ENCODE measurements at places on chromosomes 6 and 20. TPM values are rescaled to one million over a fixed set of nuclear protein-coding genes. Genes with fewer than 3 reads are reported as not detected.
A peak's percentile ranks its signal among the peaks of the same experiment; 100 is the strongest.

The PTK7 gene
- total RNA-seq, result 147 TPM

The MOG gene
- 0.74 TPM for total RNA-seq

The TMEM151B gene
- total RNA-seq, result 14.6 TPM

The SMLR1 gene
- total RNA-seq, result not detected

The RIPOR2 gene
- 22.5 TPM for total RNA-seq

The TCP11 gene
- total RNA-seq, result 0.62 TPM

GRCh38 chr6:109295774-109296156 lies 86.5 kb downstream of the CD164 start:
- DNase-seq, result no peak
- H3K27me3 ChIP-seq, result no peaks in the 10 kb centered on the region
- no peaks in the 10 kb centered on the region for H3K36me3 ChIP-seq
- no peaks in the 10 kb centered on the region for H3K4me1 ChIP-seq
- no peak overlapping the region for H3K27ac ChIP-seq

DNA sequence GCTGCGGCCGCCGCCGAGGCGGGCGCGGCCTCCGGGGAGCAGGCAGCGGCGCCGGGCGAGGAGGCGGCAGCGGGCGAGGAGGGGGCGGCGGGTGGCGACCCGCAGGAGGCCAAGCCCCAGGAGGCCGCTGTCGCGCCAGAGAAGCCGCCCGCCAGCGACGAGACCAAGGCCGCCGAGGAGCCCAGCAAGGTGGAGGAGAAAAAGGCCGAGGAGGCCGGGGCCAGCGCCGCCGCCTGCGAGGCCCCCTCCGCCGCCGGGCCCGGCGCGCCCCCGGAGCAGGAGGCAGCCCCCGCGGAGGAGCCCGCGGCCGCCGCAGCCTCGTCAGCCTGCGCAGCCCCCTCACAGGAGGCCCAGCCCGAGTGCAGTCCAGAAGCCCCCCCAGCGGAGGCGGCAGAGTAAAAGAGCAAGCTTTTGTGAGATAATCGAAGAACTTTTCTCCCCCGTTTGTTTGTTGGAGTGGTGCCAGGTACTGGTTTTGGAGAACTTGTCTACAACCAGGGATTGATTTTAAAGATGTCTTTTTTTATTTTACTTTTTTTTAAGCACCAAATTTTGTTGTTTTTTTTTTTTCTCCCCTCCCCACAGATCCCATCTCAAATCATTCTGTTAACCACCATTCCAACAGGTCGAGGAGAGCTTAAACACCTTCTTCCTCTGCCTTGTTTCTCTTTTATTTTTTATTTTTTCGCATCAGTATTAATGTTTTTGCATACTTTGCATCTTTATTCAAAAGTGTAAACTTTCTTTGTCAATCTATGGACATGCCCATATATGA lies 3.2 kb downstream of the MARCKS start:
- 0 out of 2 replicates have a peak, but pooled peaks cover 8% of the 10 kb centered on the region for H3K4me1 ChIP-seq
- H3K36me3 ChIP-seq, result 0 out of 2 replicates have a peak, but pooled peaks cover 5% of the 10 kb centered on the region
- peak; percentile 65 for DNase-seq
- H3K4me3 ChIP-seq, result peak overlapping the region; percentile 95
